ENCODE measurements at places on chromosomes 7 and 10. TPM values are rescaled to one million over a fixed set of nuclear protein-coding genes. Genes with fewer than 3 reads are reported as not detected.

The TM9SF3 gene
- 79.7 TPM for total RNA-seq

The CD36 gene
- not detected for total RNA-seq

GRCh38 chr10:6191147-6191546 is 11.6 kb upstream of the PFKFB3 start:
- no peak for DNase-seq

The RAPGEF5 gene
- 0.29 TPM for total RNA-seq

- no peak for DNase-seq
Observed at GRCh38 chr10:53737132-53737531, 964.5 kb upstream of the MBL2 start.

DNA sequence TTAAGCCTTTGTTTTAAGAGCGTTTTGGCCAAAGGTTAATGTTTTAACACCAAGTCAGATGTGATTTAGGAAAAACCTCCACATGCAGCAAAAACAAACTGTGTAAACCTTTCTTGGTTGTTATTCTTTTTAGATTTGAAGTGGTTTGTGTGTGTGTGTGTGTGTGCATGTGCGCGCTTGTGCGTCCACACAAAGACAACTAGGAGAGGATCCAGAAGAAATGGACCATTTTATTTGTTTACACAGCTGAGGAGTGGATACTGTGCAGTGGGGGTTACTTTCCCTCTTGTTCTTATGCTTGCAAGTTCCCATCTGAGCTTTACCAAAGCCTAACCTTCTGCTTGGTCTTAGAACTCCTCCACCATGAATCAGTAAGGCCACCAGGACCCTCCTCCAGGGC is 20.0 kb downstream of the TCF7L2 start:
- no peak for DNase-seq

- peak; percentile 55 for DNase-seq
Observed at GRCh38 chr10:132554991-132555647, 17.5 kb downstream of the INPP5A start.

The TMEM184A gene
- not detected for total RNA-seq

The NFKB2 gene
- total RNA-seq: 242 TPM

The AKR1D1 gene
- not detected for total RNA-seq

The CFTR gene
- total RNA-seq: not detected

- no peak for DNase-seq
Observed at GRCh38 chr7:114217026-114217806, 197.4 kb upstream of the FOXP2 start.

DNA sequence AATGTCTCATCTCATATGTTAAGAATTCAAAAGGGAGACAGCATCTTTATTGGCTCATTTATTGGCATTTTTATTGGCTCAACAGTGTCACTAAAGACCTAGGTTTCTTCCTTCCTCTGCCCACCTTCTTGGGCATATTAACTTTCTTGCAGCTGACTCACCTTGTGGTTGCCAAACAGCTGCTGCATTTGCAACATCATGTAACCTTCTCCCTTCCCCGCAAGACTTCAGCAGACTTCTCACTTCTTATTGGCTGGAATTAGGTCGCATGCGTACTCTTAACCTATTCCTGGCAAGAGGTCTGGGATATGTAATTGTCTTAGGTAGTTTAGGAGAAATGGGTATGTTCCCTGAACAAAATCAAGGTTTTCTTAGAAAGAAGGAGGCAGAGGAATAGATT is 263.2 kb downstream of the POU6F2 start:
- DNase-seq: no peak

DNA sequence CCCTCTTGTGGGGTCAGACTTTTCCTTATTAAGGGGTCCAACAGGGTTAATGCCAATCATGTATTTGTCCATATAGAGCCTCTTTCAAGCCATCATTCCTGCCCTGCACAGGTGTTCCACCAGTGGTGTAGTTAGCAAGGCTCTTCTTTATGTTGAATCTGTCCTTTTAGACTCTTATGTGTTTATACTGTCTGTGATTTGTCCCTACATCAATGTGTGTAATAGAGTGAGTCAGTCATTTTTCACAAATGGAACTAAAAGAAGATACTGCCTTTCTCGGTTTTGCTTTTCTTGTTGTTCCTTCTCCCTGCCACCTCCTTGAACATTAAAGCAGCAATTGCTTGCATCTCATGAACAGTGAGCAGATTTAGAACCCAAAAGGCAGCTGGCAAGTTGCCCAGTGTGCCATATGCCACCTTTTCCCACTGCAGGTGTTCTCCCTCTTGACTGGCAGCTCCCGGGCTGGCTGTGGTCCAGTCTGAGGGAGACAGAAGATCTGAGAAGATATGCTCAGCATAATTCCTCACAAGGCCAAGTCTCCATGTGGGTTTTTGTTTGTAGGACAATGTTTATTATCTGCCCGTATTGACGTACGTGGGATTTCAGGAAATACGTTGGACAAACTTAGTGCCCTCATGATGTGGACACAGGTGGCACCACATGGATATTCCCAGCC is 154.1 kb downstream of the LHFPL3 start:
- DNase-seq: no peak

- no peak for DNase-seq
Observed at GRCh38 chr10:99520847-99521764, 11.6 kb upstream of the NKX2-3 start.

DNA sequence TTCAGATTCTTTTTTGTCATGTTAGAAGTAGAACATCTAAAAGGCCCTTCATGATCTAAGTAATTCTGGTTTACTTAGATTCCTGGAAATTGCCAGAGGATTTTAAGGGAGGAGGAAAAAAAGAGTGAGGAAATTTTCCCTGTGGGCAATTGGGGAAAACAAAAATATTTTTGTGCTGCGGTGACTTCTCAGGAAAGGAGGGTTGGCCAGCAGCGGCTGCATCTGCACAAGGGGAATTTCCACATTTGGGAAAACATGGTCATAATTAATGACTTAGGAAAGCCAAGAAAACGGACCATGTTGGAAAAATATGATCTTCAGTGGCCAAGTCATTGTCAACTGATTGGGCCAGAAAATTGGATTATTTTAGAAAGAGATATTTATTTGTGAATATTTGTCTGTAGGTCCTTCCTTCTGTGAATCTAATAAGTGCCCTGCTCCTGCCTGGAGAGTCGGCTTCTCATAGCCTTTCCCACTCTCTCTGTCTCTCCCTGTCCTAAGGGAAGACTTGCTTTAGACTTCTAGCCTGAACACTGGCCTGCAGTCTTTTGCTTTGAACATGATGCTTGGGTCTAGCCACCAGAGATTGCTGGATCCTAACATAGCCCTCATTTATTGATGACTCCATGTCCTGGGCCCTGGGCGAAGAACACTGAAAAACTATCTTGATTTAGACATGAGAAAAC is 124.2 kb upstream of the MKLN1 start:
- DNase-seq: no peak

The ATRNL1 gene
- total RNA-seq: 0.12 TPM

The AMPH gene
- not detected for total RNA-seq

GRCh38 chr7:80078159-80078731 is 56.4 kb upstream of the GNAI1 start:
- no peak for DNase-seq

DNA sequence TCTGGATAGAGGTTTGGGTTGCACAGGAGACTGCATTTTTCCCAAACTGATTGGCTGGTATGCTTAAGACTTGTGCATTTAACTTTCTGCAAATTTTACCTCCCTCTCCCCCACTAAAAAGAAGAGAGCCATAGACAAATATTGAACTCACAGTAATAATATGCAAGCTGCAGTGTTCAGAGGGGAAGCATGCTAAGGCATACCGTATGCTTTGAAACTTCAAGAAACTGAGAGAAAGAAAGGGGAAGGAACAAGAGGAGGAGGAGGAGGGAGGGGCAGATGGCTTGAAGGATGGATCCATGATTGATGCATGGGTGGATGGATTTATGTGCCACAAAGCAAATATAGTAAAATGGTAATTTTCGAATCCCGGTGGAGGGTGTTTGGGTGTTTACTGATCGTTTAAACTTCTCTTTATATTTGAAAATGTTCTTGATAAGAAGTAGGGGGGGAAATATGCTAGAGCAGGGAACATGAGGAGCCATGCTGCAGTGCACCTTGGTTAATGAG is 7.8 kb upstream of the KLF6 start:
- DNase-seq: no peak

DNA sequence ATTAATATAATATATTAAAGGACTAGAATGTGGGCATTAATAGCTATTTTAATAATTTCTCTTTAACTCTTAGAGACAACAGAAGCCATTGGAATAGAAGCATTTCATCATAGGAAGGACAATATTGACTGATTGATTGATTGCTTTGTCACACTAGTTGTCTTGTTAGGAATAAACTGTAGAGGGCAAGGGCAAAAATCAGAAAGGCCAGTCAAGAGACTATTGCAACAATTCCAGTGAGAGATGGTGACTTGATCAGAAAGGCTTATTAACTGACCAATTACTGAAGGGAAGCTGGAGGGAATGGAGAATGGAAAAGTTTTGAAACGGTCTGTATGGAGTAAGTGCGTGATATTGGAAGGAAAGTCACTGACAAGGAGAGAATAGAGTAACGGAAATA is 87.3 kb downstream of the RUNDC3B start:
- no peak for DNase-seq

The GRID2IP gene
- 0.21 TPM for total RNA-seq

DNA sequence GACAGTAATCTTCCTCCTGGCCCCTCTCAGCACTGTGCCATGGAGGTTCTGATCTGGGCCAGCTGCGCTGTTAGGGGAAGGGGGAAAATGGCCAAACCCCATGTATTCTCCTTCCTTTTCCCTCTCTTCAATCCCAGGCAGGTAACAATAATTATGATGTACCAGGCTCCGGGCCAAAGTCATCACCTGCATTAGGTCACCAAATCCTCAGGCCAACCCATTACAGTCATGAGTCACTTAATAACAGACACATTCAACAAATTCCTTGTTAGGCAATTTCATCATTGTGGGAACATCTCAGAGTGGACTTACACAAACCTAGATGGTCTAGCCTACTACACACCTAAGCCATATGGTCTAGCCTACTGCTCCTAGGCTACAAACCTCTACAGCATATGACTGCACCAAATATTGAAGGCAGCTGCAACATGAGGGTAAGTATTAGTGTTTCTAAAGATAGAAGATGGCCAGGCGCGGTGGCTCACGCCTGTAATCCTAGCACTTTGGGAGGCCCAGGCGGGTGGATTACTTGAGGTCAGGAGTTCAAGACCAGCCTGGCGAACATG is 2.2 kb upstream of the HSPB1 start:
- no peak for DNase-seq

The GDF2 gene
- not detected for total RNA-seq

The MSMB gene
- not detected for total RNA-seq

- no peak for DNase-seq
Observed at GRCh38 chr7:27952456-27953285, 212.7 kb downstream of the TAX1BP1 start.

- DNase-seq: peak; percentile 30
Observed at GRCh38 chr7:119270045-119270464, 1002.9 kb upstream of the KCND2 start.

- no peak for DNase-seq
Observed at GRCh38 chr10:71025535-71025934, 137.2 kb upstream of the PCBD1 start.

GRCh38 chr10:90175161-90175681 is 473.8 kb downstream of the KIF20B start:
- no peak for DNase-seq

GRCh38 chr7:98135984-98136383 is 29.3 kb downstream of the LMTK2 start:
- DNase-seq: no peak

The PTPRZ1 gene
- not detected for total RNA-seq

The HYAL4 gene
- total RNA-seq: not detected

The GFRA1 gene
- not detected for total RNA-seq
